ENCODE measurements at places on chromosomes 11 and 22.

DNA sequence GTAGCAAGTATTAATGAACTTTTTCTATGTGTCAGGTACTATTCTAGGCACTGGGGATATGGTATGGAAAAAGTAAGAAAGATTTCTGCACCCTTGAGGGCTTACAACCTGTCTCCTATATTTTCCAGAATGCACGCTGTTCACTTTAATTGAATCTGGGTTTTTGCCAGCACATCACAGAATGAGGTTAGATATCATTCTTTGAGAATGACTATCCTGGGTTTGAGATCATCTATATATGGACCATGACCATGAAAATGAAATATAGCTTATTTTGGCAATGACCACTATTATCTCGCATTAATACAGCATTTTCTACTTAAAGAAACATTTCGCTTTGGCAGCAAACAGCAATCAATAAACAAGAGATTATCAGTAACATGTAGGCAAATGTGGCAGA lies 46.9 kb downstream of the C11orf71 start:
- no peak for DNase-seq

DNA sequence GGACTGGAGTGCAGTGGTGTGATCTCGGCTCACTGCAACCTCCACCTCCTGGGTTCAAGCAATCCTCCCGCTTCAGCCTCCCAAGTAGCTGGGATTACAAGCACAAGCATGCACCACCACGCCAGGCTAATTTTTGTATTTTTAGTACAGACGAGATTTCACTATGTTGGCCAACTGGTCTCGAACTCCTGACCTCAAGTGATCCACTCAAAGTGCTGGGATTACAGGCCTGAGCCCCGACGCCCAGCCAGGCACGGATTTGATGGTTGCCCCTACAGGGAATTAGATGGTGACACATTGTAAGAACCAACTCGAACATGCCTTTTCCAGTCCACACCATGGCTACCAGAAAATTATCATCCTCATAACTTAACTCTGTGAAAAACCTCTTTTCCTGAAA lies 26.8 kb upstream of the RTL6 start:
- no peak for DNase-seq

- DNase-seq = no peak
Observed at GRCh38 chr11:22898036-22898435, 37.8 kb upstream of the CCDC179 start.

DNA sequence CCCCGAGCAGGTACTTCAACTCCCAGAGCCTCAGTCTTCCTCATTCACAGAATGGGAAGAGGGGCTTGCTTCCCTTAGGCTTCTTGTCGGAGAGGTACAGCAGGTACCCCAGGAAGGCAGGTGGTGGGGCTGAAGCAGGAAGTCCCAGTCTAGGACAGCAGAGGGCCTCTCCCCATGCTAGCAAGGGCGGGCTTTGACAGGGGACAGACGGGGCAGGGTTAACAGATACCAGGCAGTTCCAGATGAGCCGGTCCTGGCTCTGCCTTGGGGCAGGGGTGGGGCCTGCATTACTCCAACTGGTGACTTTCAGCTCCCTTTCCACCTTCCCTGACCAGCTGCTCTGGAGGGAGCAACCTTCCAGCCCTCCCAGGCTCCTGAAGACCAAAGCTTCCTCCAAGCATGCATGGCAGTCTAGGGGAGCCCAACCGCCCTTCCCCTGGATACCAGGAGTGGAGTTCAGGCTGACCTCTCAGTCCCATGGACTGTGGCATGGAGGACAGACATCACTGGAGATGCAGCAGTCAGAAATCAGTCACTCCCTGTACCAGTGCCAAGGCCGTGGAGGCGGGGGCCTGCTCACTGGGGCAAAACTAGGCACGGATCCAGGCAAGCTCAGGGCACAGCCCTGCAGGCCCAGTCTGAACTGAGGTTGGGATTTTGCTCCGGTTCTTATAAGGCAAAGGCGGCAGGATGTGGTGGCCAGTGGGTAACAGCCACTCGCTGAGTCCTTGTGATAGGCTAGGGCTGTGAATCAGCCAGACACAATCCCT lies 60.5 kb downstream of the NAT10 start:
- no peak for DNase-seq

DNA sequence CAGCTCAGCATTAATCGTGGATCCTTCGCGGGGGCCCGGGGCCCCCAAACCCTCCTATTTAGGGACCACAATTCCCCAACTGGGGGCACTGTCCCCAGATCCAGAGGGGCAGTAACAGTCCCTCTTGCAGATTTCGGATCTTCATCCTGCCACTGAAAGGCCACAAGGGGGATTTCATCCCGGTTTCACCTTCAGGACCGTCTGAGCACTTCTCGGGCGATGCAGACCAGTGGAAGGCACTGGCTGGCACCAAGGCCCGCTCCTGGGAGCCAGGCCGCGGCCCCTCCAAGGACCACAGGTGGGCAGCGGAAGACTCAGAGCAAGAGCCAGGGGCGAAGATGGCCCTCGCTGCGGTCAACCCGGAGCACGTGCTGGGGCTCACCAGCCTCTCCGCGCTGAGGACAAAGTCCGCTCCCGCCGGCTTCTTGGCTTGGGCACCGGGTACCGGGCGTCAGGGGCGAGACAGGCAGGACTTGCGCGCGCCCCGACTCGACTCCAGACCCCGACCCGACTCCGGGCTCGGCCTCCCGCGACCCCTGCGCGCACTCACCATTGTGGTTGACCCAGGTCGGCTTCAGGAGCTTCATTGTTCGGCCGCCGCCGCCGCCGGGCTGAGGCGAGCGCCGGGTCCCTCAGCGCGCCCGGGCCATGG lies 517 bp downstream of the HIRA start:
- DNase-seq = peak; percentile 62

- no peak for DNase-seq
Observed at GRCh38 chr11:96101146-96101545, 177.2 kb upstream of the MTMR2 start.

GRCh38 chr22:27438271-27438980 lies 363.1 kb downstream of the MN1 start:
- peak; percentile 61 for DNase-seq

- peak; percentile 47 for DNase-seq
Observed at GRCh38 chr11:119447664-119448242, 24.8 kb upstream of the THY1 start.

GRCh38 chr11:98561877-98562395 lies 458.8 kb upstream of the CNTN5 start:
- DNase-seq = no peak

DNA sequence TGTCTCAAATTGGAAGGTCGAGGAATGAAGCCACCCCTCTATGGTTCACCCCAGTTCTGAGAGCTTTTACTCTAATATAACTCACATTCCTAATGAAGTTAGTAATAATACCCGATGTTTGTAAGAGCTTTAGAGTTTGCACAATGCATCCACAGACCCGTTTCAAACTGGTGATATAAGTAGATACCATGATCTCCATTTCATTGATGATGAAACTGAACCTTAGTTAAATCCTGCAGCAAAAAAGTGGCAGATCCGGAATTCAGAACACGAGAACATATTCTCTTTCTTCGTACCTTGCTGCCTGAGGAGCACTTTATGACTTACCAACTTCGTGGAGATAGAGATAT lies 757 bp upstream of the RBFOX2 start:
- no peak for DNase-seq

- peak; percentile 58 for DNase-seq
Observed at GRCh38 chr11:72684236-72684912, 10.2 kb upstream of the PDE2A start.

DNA sequence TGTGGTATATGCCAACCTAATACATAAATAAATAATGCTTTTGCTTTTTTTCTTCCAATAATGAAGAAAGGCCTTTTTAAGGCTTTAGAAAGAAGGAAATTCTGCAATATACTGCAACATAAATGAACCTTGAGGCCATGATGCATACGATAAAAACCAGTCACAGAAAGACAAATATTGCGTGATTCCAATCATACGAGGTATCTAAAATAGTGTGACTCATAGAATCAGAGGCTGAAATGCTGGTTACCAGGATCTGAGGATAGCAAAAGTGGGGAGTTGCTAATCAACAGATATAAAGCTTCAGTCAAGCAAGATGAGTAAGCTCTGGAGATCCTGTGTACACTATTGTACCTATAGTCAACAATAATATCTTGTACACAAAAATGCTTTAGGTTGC lies 24.2 kb downstream of the MS4A6A start:
- DNase-seq = no peak

- DNase-seq = peak; percentile 72
Observed at GRCh38 chr11:84628871-84629620, 998.1 kb downstream of the DLG2 start.

DNA sequence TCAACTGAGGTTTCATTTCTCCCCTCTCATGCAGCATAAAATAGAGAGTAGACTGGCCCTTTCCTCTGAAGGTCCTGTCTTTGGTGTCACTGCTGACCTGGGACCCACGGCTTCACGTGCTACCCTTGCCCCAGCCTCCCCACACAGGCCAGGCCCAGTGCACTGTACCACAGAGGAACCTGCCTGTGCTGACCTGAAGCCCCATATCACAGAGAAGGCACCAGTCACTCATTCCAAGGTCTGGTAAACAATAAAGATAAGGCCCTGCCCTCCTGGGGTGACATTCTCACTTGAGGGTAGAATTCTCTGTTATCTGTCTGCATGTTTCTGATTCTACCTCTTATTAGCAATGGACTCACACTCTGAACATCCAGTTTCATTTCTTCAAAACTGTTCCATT lies 51.3 kb downstream of the RPL27A start:
- DNase-seq = no peak

- no peak for DNase-seq
Observed at GRCh38 chr11:64661146-64661545, 61.9 kb downstream of the NRXN2 start.

- DNase-seq = no peak
Observed at GRCh38 chr11:14445542-14446530, 53.8 kb downstream of the COPB1 start.

DNA sequence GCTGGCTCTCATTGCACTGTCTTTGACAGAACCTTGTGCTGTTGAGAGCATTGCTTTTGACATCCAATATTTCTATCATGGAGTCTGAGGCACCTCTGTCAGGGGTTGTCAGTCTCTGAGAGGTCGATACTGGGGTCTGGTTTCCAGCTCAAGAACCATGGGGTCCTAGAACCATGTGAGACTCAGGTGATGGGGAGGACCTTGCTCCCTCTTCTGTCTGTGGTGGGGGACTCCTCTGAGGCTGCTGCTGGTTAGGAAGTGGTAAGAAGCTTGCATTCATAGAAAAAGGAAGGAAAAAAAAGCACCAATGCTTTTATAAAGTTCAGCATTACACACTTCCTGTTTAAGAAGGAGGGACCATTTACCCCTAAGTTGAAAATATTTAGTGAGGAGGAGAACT lies 91.8 kb upstream of the CD44 start:
- no peak for DNase-seq

DNA sequence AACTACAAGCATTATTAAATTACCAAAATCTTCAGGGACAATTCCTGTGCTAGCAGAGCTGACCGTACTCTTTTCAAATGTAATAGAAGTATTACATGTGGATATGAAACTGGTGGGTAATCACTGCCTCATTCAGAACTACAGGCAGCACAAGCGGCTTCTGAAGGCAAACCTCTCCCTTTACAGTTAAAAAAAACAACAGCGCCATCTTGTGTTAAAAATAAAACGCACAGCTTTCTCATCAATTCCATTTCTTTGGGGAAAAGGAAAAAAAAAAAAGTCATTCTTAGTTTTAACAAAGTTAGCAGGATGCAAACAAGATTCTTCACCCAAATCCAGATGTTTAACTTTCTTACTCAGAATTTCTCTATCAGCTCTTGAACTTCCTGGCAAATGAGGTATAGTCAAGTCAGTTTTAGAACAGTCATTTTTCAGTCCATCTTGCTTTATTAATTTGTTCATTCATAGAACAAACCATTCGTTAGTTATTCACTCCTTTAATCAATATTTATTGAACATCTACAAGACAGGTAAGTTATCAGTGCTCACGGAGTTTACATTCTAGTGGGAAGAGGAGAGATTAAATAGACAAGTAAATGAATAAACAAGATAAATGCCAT lies 331.8 kb upstream of the MPPED2 start:
- peak; percentile 87 for DNase-seq

GRCh38 chr11:75450826-75451821 lies 18.1 kb upstream of the KLHL35 start:
- DNase-seq = peak; percentile 48

GRCh38 chr22:23437779-23438178 lies 142.3 kb downstream of the IGLL1 start:
- DNase-seq = no peak
